ENCODE measurements at places on chromosomes 11 and 22. TPM values are rescaled to one million over a fixed set of nuclear protein-coding genes. Genes with fewer than 3 reads are reported as not detected.

Gene MUC2
- total RNA-seq, result 0.08 TPM

Gene ABCC8
- total RNA-seq, result 0.18 TPM

Gene TPBGL
- 0.54 TPM for total RNA-seq

Gene KDM4E
- total RNA-seq, result not detected

Gene C11orf87
- total RNA-seq, result not detected

Gene TUBA8
- 1.3 TPM for total RNA-seq

DNA sequence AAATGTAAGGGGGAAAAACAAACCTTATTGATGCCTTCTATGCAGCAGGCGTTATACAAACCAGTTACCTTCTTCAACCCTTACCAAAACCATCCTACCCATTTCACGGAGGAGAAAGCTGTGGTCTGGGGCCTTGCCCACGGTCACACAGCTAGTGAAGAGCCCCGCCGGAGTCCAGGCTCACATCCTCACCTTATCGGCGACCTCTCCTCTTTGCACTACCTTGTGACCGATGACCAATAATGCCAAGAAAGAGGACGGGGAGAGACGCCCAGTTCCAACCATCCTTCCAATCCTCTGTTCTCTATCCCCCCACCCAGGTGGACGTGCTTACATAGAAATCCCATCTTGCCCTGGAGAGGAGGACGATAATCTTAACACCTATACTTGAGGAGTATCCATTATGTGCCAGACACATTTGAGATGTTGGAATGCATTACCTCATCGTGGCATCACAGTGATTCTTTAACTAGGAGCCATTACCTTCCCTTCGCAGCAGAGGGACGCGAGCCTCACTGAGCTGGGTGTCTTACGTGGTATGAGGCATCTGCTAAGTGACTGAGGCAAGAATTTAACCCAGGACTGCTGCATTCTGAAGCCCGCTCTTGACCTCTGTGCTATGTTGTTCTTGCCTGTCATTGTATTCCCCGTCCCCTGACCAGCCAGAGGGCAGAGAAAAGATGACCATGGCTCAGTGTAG, 253.7 kb upstream of the B3GAT1 start:
- H3K27ac ChIP-seq, result no peak overlapping the region
- no peaks in the 10 kb centered on the region for H3K36me3 ChIP-seq
- no peak overlapping the region for H3K4me3 ChIP-seq
- no peak for DNase-seq
- peaks cover 13% of the 10 kb centered on the region for H3K27me3 ChIP-seq

DNA sequence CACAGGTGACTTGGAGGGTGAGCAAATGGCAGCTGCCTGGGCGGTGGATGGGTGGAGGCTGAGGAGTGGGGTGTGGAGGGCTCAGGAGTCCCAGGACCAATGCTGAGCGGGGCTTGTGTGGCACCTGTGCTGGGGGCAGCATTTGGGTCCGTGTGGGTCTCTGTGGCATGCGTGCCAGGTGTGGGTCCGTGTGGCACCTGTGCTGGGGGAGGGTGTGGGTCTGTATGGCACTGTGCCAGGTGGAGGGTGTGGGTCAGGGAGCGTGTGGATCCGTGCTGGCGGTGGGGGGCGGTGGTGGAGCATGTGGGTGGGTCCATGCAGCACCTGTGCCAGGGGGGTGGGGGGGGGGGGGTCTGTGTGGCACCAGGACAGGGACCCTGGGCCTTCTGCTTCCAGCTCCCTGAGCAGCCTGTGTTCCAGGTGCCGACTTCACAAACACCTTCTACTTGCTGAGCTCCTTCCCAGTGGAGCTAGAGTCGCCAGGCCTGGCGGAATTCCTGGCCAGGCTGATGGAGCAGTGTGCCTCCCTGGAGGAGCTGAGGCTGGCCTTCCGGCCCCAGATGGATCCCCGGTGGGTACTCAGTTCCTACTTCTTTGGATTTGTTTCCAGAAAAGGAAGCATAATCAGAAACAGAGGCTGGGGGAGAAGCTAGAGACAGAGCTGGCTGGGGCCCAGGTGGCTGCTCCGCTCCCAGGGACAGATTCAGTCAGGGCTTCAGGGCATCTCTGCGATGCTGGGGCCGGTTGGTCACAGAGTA, 14.7 kb downstream of the SELENOO start:
- H3K27me3 ChIP-seq, result no peaks in the 10 kb centered on the region
- H3K4me1 ChIP-seq, result no peaks in the 10 kb centered on the region
- H3K4me3 ChIP-seq, result no peak overlapping the region
- no peak overlapping the region for H3K27ac ChIP-seq
- DNase-seq, result no peak

- H3K36me3 ChIP-seq, result no peaks in the 10 kb centered on the region
- no peak overlapping the region for H3K27ac ChIP-seq
- no peak for DNase-seq
- H3K4me1 ChIP-seq, result no peaks in the 10 kb centered on the region
Measured at GRCh38 chr11:31640611-31641010, 131.0 kb downstream of the ELP4 start.

DNA sequence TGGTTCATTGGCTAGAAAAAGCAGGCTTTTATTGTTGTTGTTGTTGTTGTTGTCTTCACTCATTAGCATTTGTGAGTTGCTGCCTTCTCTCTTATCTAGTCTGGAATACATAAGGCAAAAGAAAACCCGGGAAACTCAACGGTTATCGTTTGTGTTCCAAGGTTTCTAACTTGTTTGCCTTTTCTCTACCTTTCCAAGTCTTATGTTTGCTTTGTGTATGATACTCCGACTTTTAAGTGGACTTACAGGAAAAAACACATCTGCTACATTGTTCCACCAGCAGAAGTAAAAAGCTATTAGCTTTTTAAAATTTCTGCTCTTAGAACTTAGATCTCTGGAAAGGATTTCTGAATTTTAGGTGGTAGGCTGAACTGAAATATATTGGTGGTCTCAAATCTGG, 27.0 kb upstream of the HIKESHI start:
- H3K4me3 ChIP-seq, result no peak overlapping the region
- peaks cover 18% of the 10 kb centered on the region for H3K36me3 ChIP-seq
- no peaks in the 10 kb centered on the region for H3K27me3 ChIP-seq

DNA sequence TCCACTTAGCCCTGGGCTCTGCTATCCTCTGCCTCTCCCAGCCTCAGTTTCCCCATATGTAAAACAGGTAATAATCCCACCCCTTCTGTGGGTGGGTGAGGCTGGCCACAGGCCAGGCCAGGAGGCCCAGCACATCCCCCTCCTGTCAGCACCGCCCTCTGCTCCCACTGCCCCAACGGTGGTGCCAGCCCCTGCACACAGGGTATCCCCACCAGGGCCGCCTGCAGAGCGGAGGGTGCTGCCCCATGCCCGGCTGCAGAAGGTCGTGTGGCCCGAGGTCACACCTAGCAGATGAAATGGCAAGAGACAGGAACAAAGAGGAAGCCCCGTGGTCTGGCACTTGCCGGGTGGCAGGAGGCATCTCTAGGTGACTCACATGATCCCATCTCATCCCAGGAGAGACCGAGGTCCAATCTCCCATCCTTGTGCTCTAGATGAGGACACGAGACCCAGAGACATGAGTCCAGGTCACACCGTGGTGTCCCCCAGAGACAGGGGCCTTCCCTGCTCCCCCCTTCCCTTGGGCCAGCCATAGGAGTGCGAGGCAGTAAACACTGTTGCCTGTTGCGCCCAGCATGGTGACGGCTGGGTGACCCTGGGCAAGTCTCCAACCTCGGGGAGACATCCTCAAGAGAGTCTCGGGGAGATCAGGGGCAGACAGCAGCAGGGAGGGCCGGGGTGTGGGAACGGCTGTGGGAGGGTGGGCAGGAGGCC, 27.2 kb upstream of the PPARA start:
- no peaks in the 10 kb centered on the region for H3K36me3 ChIP-seq
- H3K27ac ChIP-seq, result no peak overlapping the region
- H3K27me3 ChIP-seq, result no peaks in the 10 kb centered on the region
- no peak for DNase-seq
- peaks cover 16% of the 10 kb centered on the region for H3K4me1 ChIP-seq
- no peak overlapping the region for H3K4me3 ChIP-seq

DNA sequence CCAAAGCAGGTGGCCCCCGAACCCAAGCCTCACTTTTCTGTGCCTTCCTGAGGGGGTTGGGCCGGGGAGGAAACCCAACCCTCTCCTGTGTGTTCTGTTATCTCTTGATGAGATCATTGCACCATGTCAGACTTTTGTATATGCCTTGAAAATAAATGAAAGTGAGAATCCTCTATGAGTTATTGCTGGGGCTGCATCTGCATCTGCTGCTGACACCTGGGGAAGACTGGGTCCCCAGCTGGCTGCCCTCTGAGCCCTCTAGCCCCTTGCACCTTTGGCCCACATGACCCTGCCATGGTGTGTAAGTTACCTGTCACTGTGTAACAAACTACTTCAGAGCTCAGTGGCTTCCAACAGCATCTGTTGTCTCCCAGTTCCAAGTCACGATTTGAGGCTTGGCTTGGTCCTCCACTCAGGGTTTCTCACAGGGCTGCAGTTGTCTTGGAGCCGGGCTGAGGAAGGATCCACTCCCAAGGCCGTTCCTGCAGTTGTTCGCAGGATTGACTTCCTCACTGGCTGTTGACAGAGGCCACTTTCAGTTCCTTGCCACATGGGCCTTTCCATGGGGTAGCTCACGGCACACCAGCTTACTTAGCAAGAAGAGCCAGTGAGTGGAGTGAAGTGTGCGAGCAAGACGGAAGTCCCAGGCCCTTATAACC, 13.5 kb upstream of the UVRAG start:
- no peaks in the 10 kb centered on the region for H3K27me3 ChIP-seq
- H3K36me3 ChIP-seq, result no peaks in the 10 kb centered on the region
- no peaks in the 10 kb centered on the region for H3K4me1 ChIP-seq
- no peak overlapping the region for H3K4me3 ChIP-seq
- no peak for DNase-seq
- no peak overlapping the region for H3K27ac ChIP-seq

DNA sequence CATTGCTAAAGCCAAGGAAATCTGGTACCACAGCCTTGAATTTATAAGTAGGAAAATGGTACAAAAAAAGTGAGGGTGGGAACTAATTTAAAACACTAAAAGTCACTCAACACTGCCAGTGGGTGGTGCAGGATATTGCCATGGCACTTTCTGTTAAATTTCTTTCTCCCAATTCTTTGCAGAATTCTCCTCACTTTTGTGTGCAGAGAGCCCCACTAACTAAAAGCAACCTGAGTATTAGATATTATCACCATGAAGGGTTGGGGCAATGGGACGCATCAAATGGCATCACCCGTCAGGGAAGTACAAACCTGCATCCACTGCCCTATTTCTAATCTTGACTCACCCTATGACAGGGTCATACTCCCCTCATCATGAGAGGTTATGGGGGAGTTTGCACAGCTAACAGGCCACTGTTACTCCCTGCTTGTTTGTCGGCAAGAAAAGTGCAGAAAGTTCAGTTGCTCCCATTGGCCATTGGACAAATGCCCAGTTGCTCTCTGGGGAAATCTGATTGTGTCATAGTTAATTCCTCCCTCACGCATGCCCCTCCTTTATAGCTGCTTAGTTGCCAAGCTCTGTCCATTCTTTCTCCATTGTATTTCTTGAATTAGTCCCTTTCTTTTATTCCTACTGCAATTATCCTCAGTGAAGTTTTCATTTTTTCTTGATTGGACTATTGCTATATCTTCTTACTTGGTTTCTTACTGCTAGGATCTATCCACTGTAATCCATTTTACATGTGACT, 93.8 kb upstream of the BLID start:
- no peak overlapping the region for H3K27ac ChIP-seq
- H3K36me3 ChIP-seq, result no peaks in the 10 kb centered on the region
- no peaks in the 10 kb centered on the region for H3K4me1 ChIP-seq

DNA sequence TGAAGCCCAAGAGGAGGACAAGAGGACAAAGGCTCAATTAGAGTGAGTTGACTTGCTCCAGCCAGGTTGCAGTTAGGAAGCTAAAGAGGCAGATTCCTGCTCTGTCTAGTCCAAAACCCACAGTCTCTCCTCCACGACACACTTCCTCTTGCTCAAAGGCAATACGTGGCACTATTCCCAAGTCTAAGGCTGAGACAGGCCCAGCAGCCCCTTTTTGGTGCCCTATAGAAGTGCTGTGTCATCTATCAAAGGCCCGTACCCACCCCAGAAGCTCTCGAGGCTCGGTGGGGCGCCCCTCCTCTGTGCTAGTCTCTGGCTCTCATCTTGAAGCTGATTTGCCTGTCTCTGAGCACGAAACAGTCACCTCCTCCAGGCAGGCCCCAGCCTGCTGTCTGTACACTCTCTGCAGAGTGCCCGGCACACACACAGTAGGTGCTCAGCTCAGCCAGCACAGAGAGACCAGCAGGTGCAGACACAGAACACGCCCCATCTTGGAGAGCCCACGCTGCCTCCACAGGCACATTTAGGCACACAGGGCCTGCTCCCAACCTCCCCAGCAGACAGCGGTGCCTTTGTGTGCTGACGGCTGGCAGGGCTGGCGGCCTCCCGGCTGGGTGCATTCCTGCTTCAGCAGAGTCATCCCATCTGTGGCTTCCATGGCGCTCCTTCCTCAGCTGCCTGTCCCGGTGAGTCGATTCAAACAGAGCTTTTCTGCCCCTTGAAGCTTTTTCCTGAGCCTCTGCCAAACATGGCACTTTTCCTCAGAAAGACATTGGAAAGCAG, 52.8 kb downstream of the MYH9 start:
- H3K27me3 ChIP-seq, result no peaks in the 10 kb centered on the region
- peak overlapping the region; percentile 89 for H3K27ac ChIP-seq
- peaks cover 98% of the 10 kb centered on the region for H3K4me1 ChIP-seq
- no peak for DNase-seq
- no peak overlapping the region for H3K4me3 ChIP-seq

DNA sequence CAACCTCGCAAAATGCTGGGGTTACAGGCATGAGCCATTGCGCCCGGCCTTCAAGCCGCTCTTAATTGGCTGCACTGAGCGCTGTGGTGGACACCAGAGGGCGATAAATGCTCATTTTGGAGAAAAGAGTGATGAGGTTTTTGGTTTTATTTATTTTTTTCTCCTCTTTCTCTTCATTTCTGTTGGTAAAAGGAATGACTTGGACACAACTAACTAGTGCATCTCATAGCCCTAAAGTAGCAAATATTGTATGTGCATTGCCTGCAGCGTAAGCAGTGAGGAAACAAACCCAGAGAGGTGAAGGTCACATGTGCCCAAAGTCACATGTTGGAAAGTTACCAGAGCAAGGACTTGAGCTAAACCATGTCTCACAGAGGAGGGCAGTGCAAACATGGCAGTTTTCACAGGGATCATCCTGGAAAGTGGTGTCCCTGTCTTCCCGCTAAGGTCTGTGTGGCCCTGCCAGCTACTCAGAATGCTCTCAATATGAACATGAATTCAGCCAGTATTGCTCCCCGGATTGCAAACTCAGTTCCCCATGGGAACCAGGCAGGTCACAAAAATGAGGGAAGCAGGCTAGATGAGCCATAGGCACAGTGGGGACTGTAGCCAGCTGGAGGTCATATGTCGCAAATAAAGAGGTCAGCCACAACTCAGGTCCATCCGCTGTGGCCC, 8.6 kb upstream of the CD82 start:
- H3K27ac ChIP-seq, result no peak overlapping the region
- no peaks in the 10 kb centered on the region for H3K36me3 ChIP-seq
- H3K4me1 ChIP-seq, result 0 out of 2 replicates have a peak, but pooled peaks cover 2% of the 10 kb centered on the region
- DNase-seq, result no peak
- H3K27me3 ChIP-seq, result no peaks in the 10 kb centered on the region

DNA sequence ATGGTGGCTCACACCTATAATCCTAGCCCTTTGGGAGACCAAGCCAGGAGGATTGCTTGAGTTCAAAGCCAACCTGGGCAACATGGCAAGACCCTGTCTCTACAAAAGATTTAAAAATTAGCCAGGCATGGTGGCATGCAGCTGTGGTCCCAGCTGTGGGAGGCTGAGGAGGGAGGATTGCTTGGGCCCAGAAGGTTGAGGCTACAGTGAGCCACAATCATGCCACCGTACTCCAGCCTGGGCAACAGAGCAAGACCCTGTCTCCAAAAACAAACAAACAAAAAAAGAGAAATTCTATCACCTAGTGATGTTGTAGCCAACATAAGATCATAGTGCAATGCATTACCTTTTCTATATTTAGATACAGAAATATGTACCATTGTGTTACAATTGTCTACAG, 113.8 kb downstream of the NAT10 start:
- peaks cover 39% of the 10 kb centered on the region for H3K4me1 ChIP-seq
- H3K27me3 ChIP-seq, result no peaks in the 10 kb centered on the region
- H3K36me3 ChIP-seq, result no peaks in the 10 kb centered on the region
- H3K27ac ChIP-seq, result no peak overlapping the region
- no peak for DNase-seq
- H3K4me3 ChIP-seq, result no peak overlapping the region
